ENCODE measurements at places on chromosomes 11 and 22.
A peak's percentile ranks its signal among the peaks of the same experiment; 100 is the strongest.

GRCh38 chr11:128022007-128022368 lies 565.4 kb downstream of the ETS1 start:
- DNase-seq: no peak

GRCh38 chr11:45677770-45678512 lies 12.5 kb upstream of the CHST1 start:
- no peak for DNase-seq

GRCh38 chr11:92510591-92510990 lies 286.0 kb downstream of the FAT3 start:
- no peak for DNase-seq

DNA sequence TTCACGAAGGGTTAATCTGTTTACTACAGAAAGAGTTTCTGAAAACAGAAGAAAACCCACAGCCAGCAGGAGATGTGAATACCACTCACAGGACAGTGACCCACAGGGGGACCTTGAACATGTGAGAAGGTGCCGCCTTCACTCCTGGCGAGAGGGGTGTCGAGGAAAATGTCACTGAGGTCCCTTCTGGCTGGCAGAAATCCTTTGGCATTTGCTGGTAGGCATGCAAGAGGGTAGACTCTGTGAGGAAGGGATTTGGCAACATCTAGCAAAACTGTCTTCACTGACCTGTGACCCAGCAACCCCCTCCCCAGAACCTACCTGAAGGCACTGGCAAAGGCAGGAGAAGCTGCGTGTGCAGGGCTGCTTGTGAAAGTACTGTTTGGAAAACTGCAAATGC lies 8.6 kb downstream of the KCNQ1 start:
- DNase-seq: no peak

DNA sequence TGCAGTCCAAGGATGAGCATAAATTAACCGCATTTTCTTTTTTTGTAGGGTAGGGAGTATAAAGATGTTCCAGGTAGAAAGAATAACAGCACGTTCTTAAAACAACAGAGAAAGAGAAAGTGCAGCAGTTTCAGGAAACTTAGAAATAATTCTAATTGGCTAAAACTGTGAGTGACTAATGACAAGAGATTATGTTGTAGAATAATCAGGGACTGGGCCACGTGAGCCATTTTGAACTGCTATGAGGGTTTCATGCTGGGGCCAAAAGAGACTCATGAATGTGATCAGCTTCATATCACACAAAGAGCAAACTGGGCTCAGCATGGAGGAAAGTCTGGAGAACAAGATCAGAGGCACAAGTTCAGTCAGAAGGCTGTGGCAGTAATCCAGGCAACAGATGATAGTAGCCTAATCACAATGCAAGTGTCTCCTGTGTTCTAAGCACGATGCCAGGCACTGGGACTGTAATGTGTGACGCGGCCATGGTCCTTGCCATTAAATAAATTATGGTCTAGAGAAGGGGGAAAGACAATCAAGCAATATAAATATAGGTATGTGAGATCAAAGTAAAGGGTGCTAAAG lies 17.9 kb downstream of the CWF19L2 start:
- no peak for DNase-seq

GRCh38 chr11:31499576-31500178 lies 9.7 kb downstream of the IMMP1L start:
- DNase-seq: no peak

- no peak for DNase-seq
Measured at GRCh38 chr11:62678433-62678769, 472 bp downstream of the UBXN1 start.

DNA sequence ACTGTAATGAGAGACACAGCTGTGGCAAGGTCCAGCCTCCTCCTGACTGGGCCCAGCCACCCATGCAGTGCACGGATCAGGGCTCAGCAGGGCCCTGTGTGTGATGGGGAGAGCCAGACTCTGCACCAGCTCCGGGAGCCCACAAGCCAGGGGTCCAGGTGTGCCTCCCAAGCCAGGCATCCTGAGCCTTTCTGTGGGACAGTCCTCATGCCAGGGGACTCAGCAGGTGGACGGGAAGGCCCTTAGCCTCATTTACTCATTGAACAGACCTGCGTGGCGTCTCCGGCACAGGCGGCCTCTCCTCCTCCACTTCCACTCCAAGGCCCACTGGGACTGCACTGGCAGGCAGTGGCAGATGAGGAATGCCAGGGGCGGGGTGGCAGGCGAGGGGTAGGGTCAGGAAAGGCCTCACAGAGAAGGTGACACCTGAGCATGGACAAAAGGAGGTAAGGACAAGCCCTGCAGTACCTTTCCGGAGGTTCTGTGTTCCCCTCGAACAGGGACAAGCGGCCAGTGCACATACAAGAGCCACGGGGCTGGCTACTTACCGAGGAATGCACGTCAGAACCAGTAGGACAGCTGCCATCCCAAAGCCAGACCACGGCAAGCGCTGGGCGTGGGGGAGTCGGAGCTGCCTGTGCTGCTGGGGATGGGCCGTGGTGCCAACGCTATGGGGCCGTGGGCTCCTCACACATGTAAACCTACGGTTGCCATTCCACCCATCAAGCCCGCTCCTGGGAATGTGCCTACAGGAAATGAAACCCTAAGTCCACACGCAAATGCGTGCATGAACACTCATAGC lies 52.7 kb downstream of the IGF2 start:
- DNase-seq: no peak

- DNase-seq: no peak
Measured at GRCh38 chr11:104410336-104410735, 246.4 kb upstream of the PDGFD start.

- no peak for DNase-seq
Measured at GRCh38 chr11:9817191-9817590, 153.3 kb downstream of the SWAP70 start.

- DNase-seq: no peak
Measured at GRCh38 chr22:38267086-38267485, 5.7 kb downstream of the TMEM184B start.

- no peak for DNase-seq
Measured at GRCh38 chr11:129770993-129771392, 44.7 kb upstream of the TMEM45B start.

DNA sequence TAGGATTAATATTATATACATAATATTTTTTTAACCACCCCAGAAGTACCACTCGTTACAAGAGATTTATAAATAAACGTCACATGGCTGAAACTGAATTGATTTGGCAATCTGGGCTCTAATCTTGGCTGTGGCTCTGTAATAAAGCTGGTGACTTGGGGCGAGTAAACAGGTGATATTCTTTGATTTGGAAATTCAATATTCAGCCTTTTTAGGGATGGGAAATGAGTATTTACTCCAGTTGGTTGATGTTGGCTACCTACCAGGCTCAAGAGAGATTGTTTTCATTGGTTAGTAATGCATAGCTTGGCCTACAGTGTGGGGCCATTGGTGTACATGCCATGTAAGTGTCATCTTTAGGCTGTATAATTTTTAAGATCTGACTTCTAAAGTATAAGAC lies 117.7 kb upstream of the SORL1-AS1 start:
- DNase-seq: no peak

DNA sequence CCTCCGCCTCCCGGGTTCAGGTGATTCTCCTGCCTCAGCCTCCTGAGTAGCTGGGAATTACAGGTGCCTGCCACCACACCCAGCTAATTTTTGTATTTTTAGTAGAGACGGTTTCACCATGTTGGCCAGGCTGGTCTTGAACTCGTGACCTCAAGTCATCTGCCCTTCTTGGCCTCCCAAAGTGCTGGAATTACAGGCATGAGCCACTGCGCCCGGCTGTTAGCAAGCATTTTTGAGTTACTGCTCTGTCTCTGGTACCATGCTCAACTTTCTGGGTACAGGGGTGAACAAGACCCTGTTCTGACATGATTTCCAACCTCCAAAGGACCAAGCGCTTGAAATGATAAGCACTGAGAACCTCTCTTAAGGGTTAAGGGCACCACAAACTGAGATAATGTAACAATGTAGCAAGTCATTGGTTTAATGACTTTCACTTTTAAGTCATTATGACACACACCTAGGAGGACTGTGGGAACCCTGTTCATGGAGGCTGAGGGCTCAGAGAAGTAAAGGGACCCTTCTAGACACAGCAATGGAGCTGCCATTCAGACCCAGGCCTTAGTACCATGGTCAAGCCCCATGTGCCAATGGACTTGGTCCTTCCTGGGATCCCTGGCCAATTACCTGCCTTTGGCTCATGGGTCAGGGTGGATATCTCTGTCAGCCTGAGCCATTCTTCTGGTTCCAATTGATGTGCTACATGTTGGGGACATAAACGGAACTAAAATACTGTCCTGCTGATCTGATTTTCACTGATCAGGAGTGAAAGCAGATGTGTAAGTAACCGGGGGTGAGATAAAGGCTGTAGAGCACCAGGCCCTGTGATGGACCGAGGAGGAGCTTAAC lies 11.6 kb downstream of the SLC3A2 start:
- DNase-seq: no peak

GRCh38 chr11:104105155-104105554 lies 58.8 kb downstream of the PDGFD start:
- no peak for DNase-seq

- no peak for DNase-seq
Measured at GRCh38 chr11:67289651-67290479, 762 bp downstream of the ANKRD13D start.

DNA sequence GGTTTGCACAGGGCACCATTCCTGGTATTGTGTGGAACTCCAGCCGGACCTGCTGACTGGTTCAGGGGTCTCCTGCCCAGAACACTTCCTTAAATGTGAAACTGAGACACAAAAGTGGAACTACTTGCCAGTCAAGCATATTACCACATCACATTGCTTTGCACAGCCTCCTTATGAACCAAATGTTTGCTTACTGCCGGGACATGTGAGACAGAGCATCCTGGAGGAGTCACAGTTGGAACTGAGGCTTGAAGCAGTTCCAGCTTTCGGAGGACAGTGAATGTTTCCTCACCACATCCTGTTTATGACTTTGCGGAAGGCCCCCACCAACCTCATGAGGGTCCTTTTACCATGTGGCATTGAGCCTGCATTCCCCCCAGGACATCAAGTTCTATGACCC lies 105.8 kb upstream of the ARHGAP42 start:
- DNase-seq: no peak

DNA sequence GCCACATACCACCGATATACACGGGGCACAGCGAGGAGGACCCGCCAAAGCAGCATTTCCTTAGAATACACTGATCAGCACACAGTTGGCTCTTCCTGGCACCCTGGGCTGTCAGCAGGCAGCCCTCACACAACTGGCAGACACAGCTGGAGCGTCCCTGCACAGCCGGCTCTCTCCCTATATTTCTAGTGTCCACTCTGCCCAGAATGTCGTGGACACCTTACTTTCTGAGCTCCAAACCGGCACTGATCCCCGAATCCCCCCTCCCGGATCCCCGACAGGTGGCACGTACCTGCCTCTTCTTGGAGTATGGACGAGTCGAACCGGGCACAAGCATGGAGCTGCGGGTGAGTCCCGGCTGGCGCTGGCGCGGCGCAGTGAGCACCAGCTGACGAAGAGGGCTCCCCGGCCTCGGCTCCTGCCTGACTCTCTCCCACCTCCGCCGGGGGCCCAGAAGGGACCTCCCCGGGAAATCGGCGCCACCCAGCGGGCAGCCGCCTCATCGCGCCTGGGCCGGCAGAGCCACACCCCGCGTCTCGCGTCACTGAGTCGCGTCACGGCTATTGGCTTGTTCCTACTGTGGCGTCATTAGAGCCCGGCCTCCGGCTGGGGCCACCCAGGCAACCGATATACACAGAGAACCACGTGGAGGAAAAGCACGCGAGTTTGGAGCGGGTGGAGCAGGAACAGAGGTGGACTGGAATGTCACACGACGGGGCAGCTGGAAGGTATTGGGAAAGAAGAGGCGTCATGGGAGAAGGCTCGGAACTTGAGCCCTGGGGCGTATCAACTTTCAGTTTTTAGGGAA lies at the start of gene USP2:
Gene USP2, minus strand, starts transcription at position 510 of the 808 bp plus-strand sequence. CDS start 8,210 bp downstream, outside the sequence.
- peak; percentile 92 for DNase-seq

GRCh38 chr11:116993599-116993998 lies 104.6 kb downstream of the SIK3 start:
- DNase-seq: peak; percentile 35

DNA sequence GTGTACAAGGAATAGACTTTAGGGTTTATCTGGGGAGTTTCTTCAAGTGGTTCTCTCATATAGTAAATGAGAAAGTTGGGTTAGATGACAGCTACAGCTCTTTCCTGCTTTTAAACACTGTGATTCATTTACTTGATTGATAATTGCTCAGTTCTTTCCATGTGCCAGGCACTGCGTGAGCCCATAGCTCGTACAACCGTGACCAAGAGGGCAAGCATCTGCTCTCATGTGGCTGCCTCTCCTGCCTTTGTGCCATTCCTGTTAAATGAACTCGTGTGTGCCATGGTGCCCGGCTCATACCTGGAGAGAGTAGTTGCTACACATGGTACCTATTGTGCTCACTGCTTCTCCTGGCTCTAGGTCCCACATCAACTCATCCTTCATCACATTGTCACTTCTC lies 206.3 kb downstream of the SNX19 start:
- no peak for DNase-seq

DNA sequence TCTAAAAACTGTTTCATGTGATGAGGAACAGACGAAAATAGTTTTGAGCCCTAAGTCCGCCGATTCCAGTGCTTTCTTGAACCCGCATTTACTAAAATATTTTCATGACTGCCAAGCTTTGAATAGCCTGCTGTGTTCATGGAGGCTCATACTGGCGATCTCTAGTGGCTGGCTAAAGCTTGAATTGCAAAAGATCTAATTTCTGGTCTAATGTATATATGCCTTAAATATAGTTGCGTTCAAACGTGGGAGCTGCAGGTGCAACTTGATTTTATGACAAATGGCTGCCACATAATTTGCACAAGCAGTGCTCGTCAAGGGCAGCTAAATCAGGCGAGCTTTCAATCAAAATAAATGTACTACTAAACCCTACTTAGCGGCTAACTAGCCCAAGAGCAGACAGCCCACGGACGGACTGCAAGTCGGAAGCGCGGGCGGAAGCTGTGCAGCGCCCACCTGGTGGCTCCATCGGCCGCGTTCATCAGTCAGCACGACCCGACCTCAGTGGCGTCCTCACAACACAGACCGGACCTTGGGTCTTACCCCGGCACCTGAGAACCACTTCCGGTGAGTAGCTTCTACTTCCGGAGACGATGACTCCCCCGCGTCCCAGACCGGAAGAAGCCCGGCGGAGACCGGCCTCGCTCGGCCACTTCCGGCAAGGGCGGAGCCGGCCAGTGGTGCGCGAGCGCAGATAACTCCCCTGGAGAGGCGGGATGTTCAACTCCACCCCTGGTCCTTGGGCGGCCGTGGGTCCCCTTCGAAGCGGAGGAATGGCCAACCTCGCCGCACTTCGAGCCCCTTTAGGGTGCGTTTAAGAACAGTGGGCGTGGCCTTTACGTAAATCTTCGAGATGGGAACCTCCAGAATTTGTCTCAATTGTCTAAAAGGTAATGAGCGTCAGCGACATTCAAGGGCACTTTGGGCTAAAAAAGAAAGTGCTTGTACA lies 6.1 kb downstream of the RPL27A start:
- peak; percentile 95 for DNase-seq

DNA sequence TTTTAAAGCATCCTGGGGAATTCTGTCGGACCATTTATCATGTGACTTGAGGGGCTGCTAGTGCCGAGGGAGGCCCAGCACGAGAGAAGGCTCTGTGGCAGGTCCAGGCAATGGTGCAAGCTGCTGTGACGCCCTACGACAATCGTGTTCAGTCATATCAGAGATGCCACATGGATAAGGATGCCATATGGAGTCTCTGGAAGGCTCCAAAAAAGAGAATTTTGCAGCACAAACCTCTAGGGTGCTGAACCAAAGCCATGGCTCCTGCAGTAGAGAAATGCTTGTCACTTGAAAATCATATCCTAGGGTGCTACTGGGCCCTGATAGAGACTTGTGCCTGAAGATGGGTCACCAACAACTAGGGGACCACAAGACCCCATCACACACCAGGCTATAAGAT lies 6.7 kb upstream of the CD6 start:
- no peak for DNase-seq

Measured in NCI-H1436 (cell line).